ENCODE measurements at places on chromosomes 4 and X.

GRCh38 chr4:128725405-128726055 is 84.0 kb upstream of the JADE1 start:
- no peak for DNase-seq

- no peak for DNase-seq
Measured at GRCh38 chr4:11440481-11441193, 11.9 kb upstream of the HS3ST1 start.

GRCh38 chrX:94914235-94914634 is 1240.2 kb downstream of the FAM133A start:
- no peak for DNase-seq

DNA sequence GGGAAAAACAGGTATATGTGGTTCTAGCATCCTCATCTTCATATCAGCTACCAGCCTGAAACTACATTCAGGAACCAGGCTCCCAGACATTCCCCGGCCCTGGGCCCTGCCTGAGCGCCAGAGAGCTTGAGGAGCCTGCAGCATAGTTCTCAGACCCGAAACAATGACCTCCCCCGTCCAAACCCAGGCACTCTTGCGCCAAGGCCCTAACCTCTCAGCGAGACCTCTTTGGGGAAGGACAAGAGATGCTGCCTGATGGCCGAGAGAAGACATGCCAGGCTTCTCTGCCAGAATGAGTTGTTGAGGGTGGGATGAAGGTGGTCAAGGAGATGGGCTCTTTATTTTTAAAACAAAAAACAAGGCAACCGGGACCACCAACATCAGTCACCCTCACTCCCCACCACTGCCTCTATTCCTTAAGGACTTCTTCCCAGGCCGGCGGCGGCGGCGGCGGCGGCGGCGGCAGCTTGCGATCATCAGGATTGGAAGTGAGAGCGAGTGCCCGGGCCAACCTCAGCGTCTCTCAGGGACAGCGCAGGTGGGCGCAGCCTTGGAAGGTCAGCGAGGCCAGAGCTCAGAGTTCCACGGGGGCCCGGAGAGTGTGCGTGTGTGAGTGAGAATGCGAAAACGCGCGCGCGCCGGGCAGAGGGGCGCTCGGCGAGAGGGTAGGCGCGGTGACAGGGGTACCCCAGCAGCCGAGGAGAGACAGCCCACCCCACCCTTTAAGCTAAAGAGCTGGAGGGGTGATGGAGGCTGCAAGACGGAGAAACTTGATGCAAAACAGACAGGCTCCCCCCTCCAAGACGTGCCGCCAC is 601 bp downstream of the INPP4B start:
- no peak for DNase-seq

GRCh38 chr4:118762155-118762554 is 73.8 kb downstream of the SEC24D start:
- DNase-seq: no peak

DNA sequence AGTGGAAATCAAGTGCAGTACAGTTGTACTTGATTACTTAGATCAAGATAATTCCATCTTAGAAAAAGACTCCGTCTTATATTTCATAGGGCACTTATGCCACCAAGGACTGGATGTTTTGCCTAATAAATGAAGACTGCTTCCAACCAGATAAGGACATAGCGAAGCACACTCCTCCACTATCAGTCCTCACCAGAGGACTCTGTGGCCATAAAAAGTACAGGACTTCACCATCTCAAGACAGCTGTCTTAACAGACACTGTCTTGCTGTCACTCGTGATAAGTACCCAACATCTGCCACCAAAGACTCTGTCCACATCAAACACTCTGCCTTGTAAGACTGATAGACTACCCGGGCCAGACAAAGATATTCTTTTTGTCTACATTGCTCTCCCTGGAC is 352.0 kb downstream of the TRAM1L1 start:
- no peak for DNase-seq

DNA sequence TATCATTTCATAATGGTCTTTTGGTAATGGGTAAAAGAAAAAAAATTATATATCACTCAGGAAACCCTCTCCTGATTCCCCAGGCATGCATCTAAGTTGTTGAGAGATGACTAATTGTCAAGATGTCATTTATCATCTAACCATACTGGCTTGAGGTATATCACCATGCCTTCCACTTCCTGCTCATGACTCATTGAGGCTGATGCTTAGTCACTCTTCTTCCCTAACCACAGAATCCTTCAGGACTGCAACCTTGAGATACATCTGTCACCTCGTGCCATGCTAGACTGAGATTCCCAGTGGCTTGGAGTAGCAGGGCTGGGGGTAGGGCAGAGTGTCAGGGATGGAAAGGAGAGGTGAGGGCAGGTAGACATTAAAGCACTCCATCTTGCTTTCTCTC is 782.5 kb upstream of the INTU start:
- peak; percentile 98 for DNase-seq

DNA sequence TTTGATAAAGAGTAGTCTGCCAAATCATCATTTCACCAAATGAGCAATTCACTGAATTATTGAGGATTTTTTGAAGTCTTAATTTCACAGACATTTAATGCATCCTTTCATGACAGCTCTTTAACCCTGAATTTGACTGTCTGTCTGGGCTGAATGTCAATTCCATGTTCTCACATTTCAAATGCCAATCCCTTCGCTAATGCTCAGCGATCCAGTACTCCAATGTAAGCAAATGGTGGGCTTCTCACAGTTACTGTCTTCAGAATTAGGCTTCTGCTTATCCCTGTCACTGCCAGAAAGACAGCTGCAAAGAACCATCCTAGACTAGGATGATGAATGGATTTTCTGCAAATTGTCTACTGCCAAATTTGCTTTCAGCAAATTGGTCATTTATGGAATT is 36.2 kb upstream of the USP38 start:
- no peak for DNase-seq
